ENCODE measurements at places on chromosomes 6 and 20. TPM values are rescaled to one million over a fixed set of nuclear protein-coding genes. Genes with fewer than 3 reads are reported as not detected.

DEFB128 gene
- not detected for total RNA-seq

ACTL10 gene
- total RNA-seq, result 0.79 TPM

C4A gene
- total RNA-seq, result 152 TPM

TAGAP gene
- 3.2 TPM for total RNA-seq

FNDC11 gene
- not detected for total RNA-seq

ZNF133 gene
- total RNA-seq, result 3.0 TPM

NNAT gene
- 0.78 TPM for total RNA-seq

PI16 gene
- total RNA-seq, result 14.2 TPM

IPCEF1 gene
- 0.51 TPM for total RNA-seq

TP53TG5 gene
- total RNA-seq, result not detected

CRISP2 gene
- not detected for total RNA-seq

LRRC1 gene
- 5.3 TPM for total RNA-seq

MUC22 gene
- not detected for total RNA-seq

FAM209A gene
- total RNA-seq, result not detected

GLYATL3 gene
- total RNA-seq, result not detected

FAM83B gene
- 8.9 TPM for total RNA-seq

GDAP1L1 gene
- 1.2 TPM for total RNA-seq

SAMD3 gene
- 0.67 TPM for total RNA-seq

SLCO4A1 gene
- 19.8 TPM for total RNA-seq

BEND3 gene
- total RNA-seq, result 0.56 TPM

RHAG gene
- 1.3 TPM for total RNA-seq
